ENCODE measurements at places on chromosomes 16 and 17.
A peak's percentile ranks its signal among the peaks of the same experiment; 100 is the strongest.

GRCh38 chr16:47625115-47625567 is 164.0 kb downstream of the PHKB start:
- no peak for DNase-seq

DNA sequence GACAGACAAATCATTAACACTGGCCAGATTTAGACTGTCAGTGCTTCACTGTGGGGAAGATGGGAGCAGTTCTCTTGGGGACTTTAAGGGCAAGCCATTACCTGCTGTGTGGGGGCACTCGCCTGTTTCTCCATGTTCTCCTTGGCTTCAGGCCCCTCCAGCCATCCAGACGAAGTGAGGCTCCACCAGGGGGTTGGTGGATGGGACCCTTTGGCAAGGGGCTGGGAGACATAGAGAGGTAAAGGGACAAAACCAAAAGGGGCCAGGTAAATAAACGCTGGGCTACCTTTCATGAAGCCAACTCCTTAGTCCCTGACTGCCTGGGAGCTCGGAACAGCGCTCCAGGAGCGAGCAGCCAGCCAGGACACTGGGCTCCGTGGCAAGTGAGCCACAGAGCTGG is 14.0 kb downstream of the TBX4 start:
- no peak for DNase-seq

GRCh38 chr17:31431852-31432658 is 40.6 kb downstream of the RAB11FIP4 start:
- no peak for DNase-seq

DNA sequence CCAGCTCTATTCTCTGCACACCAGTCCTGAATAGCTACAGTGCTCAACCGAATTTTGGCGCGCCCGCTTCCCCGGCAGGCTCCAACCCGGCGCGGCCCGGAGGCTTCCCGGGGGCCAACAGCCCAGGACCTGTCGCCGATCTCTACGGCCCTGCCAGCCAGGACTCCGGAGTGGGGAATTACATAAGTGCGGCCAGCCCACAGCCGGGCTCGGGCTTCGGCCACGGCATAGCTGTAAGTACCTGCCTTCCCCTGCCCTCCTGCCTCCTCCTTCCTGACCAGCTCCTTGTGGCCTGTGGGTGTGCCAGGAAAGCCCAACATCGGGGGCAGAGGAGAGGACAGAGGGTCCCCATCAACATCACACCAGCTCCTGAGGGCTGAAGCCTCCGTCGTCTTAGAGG is 70.2 kb downstream of the CCDC182 start:
- no peak for DNase-seq

DNA sequence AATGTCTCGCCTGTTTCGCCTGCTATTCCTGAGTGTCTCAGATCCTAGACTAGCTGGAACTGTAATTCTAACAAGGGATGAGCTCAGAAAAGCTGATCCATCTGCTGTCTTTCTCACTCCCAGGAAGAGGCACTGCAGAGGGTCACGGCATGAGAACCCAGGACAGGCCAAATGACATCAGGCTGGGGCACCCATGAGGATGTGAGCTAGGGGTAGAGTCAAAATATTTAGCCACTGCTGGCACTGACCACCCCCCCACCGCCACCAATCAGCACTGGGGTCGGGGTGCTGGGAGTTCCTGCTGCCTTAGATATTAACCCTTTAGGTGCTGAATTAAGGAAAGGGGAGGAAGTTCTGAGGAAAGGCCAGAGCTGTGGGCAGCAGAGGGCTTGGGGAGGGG is 112.4 kb downstream of the IRX3 start:
- no peak for DNase-seq

GRCh38 chr17:15406081-15406480 is 61.3 kb downstream of the CDRT4 start:
- no peak for DNase-seq

DNA sequence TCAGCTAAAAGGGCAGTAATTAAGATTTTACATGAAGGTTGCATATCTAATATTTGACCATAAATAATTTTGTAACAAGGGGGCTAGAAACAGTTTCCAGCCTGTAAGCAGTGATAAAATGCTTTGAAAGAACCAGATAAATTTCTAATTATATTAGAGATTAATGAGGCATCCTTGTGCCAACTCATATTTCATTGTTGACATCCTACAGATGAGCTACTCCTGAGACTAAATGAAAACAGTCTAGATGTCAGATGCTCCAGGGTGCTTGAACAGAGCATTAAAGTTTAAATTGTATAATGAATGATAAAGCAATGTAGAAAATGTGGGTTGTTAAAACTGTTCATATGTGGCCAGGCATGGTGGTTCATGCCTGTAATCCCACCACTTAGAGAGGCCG is 23.3 kb downstream of the IQCK start:
- no peak for DNase-seq

GRCh38 chr17:27553019-27553511 is 77.9 kb upstream of the LGALS9 start:
- DNase-seq = peak; percentile 69

GRCh38 chr17:75722076-75722475 is 817 bp downstream of the ITGB4 start:
- DNase-seq = no peak

DNA sequence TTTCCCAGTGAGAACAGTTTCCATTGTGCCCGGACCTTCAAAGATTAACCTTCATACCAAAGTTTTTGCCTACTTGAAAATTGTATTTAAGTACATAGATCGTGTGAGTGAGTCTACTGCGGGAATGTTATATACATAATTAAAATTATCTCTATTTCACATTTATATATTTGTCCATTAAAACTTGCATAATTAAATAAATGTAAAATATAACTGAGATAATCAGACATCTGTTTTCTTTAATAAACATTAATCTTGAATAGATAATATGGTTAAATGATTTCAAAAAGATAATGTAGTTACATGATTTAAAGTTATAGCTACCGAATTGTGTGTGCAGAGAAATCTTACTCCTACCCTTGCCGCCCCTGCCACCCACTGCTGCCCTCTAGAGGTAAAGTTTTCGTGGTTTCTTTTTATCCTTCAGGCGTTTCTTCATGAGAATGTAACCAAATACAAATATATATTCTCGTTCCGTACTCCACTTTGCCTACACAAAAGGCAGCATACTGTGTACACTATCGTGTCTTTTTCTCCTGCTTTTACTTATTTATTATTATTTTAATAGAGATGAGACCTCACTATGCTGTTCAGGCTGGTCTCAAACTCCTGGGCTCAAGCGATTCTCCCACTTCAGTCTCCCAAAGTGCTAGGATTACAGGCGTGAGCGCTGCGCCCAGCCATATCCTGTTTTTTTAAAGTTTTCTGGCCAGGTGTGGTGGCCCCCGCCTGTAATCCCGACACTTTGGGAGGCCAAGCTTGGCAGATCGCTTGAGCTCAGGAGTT is 35.6 kb downstream of the RPA1 start:
- DNase-seq = no peak

- DNase-seq = no peak
Observed at GRCh38 chr16:273547-274421, 2.0 kb downstream of the RGS11 start.

GRCh38 chr17:40017422-40018080 is 2.3 kb downstream of the CSF3 start:
- no peak for DNase-seq

- peak; percentile 58 for DNase-seq
Observed at GRCh38 chr16:66961065-66961744, at the start of gene CES3. Gene CES3, plus strand, starts transcription at chr16:66961266. Its CDS starts 42 bp downstream, at chr16:66961308.

GRCh38 chr17:83186226-83186625 is 106.8 kb downstream of the METRNL start:
- no peak for DNase-seq

GRCh38 chr16:78278056-78278450 is 178.6 kb downstream of the WWOX start:
- DNase-seq = no peak

DNA sequence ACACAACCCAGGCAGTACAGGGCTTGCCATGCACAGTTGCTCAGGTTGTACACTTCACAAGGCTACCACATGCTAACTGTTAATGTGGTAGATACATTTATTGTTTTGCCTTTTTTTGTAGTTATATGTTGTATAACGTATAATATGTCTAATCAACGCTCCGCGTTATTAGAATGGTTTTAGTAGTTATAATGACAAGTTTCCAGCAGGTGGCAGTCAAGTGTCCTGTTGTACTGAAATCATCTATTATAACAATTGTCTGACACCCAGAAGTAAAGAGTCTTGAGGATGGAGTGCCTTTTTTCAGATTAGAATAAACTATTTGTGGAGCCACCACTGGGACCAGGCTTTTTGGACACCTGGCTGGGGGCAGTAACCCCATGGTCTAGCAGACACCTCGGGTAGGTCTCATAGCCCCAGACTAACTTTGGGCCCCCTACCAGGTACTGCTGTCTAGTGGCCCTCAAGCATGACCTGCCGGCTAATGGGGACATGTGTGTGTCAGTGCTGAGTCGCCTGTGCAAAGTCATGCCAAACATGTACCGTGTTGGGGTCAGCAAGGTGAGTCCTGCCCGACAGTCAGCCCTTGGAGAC is 32.8 kb downstream of the MYO15A start:
- DNase-seq = no peak

DNA sequence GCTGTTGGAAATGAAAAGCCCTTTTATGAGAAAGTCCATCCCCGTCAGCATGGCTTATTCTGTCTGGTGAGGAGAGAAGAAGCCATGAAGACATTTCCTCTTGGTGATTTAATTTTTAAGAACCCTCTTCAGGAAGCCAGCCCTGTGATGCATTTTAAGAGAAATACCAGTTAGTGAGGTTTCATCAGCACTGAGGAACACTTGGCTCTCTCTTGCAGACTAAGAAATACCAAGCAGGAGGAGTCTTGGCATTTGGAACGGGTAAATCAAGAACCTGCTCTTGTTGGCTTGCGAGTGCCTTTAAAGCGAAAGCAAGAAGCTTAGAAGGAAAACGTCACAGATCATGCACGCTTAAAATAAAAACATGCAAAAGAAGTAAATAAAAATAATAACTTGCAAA is 17.5 kb downstream of the RAB11FIP3 start:
- no peak for DNase-seq

GRCh38 chr17:64532409-64532808 is 25.6 kb downstream of the CEP95 start:
- no peak for DNase-seq

GRCh38 chr17:47279062-47279801 is 25.6 kb downstream of the ITGB3 start:
- DNase-seq = no peak

GRCh38 chr17:7184647-7185046 is 5.5 kb upstream of the ASGR1 start:
- no peak for DNase-seq

- DNase-seq = no peak
Observed at GRCh38 chr17:78839235-78839761, 1.3 kb downstream of the USP36 start.

- DNase-seq = no peak
Observed at GRCh38 chr17:38809828-38810227, 10.5 kb upstream of the PIP4K2B start.

GRCh38 chr17:51741458-51741857 is 417.1 kb downstream of the CA10 start:
- DNase-seq = no peak

- DNase-seq = no peak
Observed at GRCh38 chr17:81828656-81829055, 4.4 kb downstream of the MCRIP1 start.

DNA sequence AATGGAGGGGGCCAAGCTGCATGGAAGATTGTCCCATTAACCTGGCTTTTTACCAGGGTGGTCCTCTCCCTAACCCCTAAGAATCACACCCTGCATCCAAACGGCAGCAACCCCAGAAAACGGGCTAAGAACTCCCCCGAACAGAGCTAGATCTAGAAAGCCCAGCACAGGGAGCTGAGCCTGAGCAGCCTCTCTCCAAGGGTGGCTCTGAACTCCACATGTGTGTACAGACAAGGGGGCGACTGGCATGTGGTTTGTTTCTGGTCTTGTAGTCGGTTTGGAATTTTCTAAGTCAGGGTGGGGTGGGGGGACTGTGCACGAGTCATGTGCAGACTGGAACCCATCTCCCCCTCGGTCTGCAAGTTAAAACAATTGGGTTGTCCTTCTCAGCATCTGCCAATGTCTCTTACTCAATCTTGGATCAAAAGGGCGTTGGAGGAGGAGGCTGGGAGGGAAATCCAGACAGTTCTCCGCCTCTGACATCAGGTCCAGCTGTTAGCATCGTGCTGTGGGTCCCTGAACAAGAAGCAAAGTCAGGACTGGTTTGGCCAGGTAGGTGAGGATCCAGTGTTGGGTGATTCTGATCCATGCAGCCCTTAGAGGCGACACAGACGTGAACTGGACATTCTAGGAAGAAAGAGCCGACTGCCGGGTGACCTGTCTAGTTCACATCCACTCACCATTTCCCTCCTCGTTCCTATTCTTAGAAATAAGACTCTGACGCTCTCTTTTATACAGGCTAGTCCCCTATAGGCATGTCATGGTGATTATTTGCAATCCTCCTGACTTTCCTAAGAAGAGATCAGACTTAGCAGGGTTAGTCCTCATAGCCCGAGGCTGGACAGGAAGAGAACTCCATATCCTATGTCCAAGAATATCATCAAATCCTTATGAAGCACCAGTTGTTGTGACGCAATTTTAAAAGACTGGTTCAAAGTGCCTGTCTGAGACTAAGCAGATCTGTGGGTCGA is 381.8 kb downstream of the SOX9 start:
- no peak for DNase-seq

- no peak for DNase-seq
Observed at GRCh38 chr17:47330548-47330947, 6.8 kb downstream of the EFCAB13 start.

GRCh38 chr16:57757326-57757786 is 21.8 kb downstream of the KATNB1 start:
- no peak for DNase-seq

DNA sequence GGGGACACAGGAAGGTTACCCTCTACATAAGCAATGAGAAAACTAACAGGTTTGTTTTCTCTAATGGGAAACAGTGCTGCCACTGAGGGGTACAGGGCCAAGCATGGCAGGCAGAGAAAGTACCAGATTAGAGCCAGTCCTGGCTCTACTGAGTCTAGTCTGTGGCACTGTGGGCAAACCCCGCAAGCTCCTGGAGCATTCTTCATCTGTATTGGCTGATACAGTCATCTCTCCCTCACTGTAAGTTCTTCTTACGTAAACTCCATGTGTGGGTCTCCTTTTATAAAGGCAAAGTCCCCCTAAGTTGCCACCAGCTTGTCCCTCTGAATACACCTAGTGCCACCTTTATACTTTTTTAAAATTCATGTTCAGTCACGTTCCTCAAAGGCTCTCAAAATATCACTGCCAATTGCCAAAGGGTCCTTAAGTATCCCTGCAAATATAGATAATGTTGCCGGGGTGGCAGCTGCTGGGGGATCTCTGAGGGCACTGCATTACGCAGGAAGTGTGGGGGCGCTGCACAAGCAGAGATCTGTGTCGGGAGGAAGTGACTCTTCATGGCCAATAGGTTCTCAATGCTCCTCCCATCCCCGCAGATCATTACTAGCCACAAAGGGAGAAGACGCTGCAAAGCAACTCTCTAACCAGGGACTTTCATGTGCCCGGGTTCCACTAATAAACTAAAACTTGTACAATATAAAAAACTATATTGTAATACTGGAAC is 18.8 kb downstream of the XPO6 start:
- no peak for DNase-seq

DNA sequence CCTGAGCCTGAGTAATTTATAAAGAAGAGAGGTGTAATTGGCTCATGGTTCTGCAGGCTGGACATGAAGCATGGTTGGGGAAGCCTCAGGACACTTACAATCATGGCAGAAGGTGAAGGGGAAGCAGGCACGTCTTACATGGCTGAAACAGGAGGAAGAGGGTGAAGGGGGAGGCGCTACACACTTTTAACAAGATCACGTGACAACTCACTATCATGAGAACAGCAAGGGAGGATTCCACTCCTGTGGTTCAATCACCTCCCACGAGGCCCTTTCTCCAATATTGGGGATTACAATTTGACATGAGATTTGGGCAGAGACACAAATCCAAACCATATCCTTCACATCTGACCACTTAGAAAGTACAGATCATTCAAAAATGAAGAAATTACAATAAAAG is 110.6 kb upstream of the SHISA6 start:
- no peak for DNase-seq

Data from NCI-H524 treated with DMSO at 0.1 percent for 48 hours (cell line).